ENCODE measurements at places on chromosomes 7 and 10.

- no peak for DNase-seq
Measured at GRCh38 chr10:45513551-45513950, 139.5 kb downstream of the ALOX5 start.

- no peak for DNase-seq
Measured at GRCh38 chr7:32218154-32218467, 147.9 kb upstream of the PDE1C start.

GRCh38 chr7:152527610-152528032 lies 91.8 kb upstream of the KMT2C start:
- no peak for DNase-seq

DNA sequence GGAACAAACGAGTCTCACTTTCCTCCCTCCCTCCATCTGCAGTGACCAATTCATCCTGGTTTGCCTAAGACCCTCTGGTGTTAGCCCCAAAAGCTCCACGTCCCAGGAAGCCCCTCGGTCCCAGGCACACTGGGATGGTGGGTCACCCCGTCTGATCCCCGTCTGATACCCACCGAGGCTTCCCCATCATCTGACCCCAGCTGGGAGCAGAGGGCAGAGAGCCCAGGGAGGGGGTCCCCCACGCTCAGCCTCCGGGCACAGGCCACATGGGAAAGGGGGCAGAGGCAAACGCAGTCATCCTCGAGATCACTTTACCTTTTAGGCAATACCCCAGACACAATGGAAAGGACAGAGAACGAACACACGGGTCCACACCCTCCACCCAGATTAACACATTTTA lies 291.6 kb upstream of the PPP2R2D start:
- no peak for DNase-seq

DNA sequence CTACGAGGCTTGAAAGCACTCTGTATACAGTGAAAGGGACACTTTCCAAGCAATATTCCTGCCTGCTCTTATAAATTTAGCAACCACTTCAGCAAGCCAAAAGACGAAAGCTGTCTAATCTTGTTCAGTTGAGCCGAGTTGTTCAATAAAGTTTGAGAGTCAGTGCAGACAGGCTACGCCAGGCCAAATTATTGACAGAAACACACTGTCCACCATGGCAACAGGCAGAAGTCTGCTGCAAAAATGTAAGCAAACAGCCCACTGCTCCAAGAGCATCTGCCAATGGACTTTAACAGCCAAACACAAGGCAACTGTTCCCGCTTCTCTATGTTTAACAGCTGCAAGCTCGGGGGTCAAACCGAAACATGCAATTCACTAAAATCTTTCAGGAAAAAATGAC lies 85.7 kb downstream of the GLI3 start:
- no peak for DNase-seq

DNA sequence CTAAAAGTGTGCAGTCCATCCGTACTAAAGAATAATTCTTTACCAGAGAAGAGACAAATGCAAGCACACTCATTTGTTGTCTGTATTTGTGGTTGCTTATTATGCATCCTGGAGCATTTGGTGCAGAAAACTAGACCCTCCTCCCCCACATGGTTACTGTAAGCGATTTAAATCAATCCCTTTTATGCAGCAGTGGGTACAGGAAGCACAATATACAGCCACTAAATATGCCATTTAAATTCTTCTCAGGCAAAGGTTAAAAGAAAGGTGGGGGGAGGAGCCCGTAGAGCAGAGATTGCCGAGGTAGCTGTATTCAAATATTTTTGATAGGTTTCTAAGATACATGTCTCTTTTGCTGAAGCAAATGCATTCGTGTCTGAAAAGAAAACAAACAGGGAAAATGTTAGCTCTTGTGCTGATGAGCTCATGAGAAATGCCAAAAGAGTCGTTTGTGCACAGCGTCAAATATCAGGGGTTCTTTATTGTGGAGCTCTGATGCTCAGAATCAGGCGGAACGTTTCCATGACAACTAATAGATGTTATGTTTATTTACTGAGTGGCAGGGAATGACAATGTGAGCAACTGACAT lies 131.3 kb upstream of the NPVF start:
- peak; percentile 83 for DNase-seq

- DNase-seq = no peak
Measured at GRCh38 chr7:90337106-90337505, 9.4 kb upstream of the GTPBP10 start.

GRCh38 chr7:98303906-98304305 lies 22.4 kb downstream of the BRI3 start:
- DNase-seq = no peak

DNA sequence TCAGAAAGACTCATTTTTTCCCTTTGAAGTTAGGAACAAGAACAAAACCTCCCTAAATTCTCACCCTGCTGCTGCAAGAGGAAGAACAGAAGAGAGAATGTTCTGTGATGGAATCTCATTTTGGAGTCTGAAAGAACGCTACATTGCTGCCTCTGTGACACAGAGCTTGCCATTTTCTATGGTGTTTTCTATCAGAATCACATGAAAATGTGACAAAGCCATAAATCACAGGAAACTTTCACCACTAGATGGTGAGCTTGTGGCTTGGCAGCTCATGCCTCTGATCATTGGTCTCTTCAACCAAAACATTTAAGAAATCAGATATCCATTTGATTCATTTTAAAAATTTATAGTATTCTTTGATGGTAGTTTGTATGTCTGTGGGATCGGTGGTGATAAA lies 82.9 kb downstream of the CADPS2 start:
- DNase-seq = no peak

DNA sequence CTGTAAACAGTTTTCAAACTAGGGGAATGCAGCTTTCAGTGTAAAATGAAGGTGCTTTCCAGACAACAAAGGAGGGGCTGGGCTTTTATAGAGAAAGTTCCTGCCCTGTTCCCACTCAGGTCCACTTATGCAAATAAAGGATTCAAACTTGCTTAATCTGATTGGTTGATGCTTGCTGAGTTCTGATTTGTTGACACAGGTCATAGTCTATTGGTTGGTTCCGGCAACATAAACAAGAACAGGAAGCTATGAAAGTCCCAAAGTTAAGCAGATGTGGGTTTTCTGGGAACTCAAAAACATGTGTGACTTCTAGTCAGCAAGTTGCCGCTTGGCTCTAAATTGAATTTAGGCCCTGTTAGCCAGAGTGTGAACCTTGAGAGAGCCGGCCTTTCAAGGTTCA lies 194.2 kb upstream of the SVIL start:
- no peak for DNase-seq

DNA sequence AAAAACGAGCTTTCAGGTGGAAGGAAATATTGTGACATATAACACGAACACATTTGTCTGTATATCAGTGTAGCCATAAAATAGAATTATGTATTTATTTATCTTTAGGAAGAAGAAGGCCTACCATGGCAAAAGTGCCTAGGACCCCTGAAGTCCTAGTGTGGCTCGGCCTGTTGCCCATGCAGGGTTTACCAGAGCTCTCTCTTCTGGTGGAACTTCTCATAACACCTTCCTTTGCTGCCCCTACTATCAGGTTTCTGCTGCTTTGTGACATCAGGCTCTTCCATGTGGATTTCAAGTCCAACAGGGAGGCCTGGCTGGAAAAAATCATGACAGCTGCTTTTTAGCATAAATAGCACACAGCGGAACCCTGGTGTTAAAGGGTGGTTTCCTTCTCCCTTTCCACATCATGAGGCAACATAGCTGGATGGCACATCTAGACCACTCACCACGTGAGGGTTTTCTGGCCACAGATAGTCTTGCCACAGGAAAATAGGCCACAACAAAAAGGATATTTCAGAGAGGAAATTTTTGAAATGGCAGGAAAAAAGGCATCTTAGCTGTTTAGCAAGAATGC lies 44.8 kb upstream of the ADO start:
- no peak for DNase-seq

- DNase-seq = no peak
Measured at GRCh38 chr7:16583834-16584233, 57.2 kb downstream of the LRRC72 start.

DNA sequence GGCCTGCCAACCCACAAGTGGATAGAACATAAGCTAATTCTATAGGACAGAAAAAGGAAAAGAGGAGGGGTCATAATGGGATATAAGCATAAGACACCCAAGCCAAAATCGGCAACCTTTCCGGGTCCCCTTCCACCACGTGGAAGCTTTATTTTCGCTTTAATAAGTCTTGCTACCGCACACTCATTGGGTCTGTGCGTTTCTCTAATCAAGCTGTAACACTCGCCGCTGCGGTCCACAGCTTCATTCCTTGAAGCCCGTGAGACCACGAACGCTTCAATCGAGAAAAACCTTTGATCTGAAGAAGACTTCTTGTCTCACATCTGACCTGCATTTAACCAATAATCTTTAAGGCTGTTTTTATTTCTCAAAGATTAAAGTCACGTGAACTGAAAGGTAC lies 35.8 kb upstream of the HECW1 start:
- no peak for DNase-seq

GRCh38 chr10:122204691-122205489 lies 66.2 kb upstream of the BTBD16 start:
- DNase-seq = no peak

DNA sequence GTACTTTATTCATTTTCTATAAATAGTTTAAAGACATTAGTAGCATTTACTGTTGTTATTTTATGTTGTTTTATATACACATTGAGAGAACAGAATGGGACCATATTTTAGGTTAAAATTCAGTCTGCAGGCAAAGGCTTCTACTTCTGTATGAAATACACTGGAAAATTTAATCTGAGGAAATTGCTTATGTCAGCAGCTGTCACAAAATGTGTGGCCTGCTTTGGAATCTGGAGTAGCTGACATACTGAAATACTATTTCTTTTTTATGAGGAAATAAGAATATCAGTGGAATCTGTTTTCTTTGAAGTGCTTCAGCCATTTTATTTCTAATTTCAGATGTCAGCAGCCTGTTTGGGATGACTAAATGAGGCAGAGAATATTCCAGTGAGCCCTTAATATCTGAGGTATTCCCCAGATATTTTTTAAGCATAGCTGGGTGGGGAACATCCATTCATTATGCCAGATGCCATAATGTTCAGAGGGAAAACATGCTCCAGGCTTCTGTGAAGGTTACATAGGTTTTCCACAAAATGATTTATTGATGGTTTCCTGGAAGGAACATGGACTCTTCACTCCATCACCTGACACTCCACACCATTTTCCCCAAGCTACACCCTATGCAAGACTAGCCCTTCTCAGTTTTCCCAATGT lies 267.1 kb downstream of the ARL4A start:
- no peak for DNase-seq

DNA sequence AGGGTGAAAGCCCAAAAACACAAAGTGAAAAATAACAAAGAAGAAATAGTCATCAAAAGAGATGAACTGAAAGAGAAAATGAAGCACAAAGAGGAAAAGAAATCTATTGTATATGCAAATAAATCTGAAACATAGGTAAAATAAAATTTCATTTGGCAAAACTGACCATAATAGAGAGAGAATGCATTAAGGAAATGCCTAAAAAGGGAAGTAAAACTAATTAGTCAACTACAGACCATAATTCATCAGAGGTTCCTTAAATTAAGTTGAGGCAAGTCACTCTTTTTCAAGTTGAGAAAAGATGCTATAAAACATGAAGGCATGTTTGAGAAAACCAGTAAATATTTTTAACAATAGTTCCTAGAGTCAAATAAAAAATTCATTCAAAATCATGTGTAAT lies 233.3 kb downstream of the LRRN3 start:
- DNase-seq = no peak

DNA sequence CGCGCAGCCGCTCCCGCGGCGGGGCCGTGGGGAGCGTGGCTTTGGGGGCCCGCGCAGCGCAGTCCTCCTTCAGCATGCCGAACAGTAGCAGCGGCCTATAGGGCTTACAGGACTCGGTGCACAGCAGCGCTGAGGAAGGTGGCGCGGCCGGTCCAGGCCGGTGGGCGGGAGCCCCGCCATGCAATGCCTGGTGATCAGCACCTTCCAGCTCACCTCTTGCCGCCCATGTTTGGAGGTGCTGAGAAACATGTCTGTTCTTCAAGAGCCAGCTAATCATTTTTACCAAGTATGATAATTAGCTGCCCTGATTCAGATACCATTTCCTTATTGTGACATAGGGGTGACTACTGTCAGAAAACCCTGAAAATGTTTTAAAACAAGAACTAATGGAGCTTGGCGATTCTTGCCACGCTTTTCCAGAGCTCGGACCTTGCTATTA lies 33.5 kb upstream of the SFTPD start:
- no peak for DNase-seq

DNA sequence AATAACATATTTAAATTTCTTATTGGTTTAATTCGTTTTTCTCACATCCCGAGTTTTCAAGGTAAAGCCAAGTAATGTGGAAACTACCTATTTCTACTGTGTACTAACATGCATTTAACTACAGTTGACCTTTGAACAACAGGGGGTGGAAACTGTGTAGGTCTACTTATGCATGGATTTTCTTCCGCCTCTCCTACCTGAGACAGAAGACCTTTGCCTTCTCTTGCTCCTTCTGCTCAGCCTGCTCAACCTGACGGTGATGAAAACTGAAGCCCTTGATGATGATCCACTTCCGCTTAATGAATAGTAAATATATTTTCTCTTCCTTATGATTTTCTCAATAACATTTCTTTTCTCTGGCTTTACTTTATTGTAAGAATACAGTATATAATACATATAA lies 18.5 kb downstream of the MEOX2 start:
- no peak for DNase-seq

Measured in NCI-H1930 (cell line).